ENCODE measurements at places on chromosomes 4 and X. TPM values are rescaled to one million over a fixed set of nuclear protein-coding genes. Genes with fewer than 3 reads are reported as not detected.

GRCh38 chrX:18099745-18100144 lies 120.9 kb downstream of the BEND2 start:
- no peaks in the 10 kb centered on the region for H3K4me1 ChIP-seq
- DNase-seq, result no peak
- no peak overlapping the region for H3K4me3 ChIP-seq
- H3K27me3 ChIP-seq, result no peaks in the 10 kb centered on the region

Gene DMRTC1
- not detected for total RNA-seq

Gene GJB1
- total RNA-seq, result 0.24 TPM

Gene PAK3
- total RNA-seq, result 0.10 TPM
